CD4-positive, alpha-beta T cell treated with Interleukin-4 for 4 hours (primary cell): ENCODE measurements at places on chromosomes 5 and 9.

DNA sequence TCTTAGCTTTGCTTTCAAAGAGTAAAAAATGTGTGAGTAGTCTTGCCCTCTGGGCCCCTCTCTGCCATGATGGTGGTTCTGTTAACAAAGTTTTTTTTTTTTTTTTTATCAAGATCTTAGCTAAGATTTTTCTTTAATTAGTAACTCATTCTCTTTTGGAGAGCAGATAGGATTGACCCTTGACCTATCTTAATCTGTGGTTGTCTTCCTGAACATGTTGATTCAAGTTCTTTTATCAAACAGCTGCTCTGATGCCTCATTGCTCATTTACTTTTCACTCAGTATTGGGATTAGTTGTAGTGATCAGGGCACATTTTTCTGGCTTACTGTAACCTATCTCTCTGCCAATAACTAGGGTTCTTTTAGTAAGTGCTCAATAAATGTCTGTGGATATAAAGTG, 106.3 kb downstream of the PCSK5 start:
- no peak for DNase-seq

DNA sequence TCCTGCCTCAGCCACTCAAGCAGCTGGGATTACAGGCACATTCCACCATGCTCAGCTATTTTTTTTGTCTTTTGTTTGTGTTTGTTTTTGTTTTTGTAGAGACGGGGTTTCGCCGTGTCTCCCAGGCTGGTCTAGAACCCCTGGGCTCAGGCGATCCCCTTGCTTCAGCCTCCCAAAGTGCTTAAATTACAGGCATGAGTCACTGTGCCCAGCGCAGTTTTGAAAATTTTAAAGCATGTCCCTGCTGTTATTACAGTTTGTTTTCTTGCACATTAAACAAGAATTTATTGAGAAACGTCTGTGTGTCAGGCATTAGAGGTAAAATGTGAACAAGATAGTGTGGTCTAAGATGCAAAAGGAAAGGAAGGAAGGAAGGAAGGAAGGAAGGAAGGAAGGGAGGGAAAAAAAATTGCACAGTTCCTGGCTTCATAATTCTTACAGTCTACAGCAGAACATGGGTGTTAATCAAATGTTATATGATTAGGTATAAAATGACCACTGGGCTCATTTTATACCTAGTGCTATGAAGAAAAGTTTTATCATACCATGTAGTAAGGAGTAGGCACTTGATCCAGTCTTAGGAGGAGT, 205.4 kb downstream of the SNX18 start:
- no peak for DNase-seq

DNA sequence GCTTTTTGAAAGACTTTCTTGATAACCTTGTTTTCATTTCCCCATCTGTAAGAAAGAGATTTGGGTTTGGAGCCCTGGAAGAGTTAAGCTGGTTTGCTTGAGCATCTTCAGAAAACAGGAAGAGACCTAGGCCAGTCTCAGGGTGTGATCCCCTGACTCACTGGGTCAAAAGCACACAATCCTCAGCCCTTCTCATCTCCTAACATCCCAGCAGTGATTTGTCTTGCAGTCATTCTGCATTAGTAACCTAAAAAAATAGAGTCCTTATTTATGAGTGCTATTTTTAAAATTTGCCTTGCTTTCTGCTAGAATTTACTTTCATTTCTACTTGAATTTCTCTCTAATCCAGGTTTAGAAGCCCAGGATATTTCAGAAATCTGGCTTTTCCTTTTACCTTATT, 16.4 kb upstream of the ARSB start:
- no peak for DNase-seq

DNA sequence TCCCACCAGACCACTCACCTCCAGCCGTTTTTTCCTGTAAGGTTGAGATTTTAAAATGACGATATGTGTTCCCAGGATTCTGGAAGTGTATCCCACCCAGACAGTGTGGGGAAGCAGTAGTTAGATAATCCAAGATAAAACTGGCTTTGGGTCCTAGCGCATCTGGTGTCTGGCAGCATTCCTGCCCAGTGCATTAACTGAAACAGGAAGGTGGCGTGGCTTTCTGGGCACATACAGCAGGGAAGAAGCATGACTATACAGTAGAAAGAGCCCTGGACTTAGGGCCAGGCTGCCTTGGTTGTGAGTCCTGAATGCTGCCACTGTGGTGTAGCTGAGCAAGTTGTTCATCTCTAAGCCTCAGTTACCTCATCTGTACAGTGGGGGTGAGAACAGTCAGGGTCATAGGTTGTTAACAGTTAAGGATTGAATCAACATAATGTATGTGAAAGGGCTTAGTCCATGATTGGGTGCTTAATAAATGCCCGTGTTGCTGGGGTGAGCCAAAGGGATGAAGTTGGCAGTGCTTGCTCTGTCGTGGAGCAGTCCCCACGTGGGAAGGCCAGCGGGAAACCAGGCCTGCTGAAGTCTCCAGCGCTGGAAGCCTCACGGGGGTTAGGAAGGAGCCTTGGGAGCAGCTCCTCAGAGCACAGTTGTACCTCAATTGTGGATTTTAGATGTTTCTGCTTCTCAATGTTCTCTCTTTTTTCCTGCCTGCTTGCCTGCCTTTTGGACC, 18.0 kb downstream of the CLTA start:
- DNase-seq: no peak

GRCh38 chr5:128477944-128478343, 60.1 kb downstream of the FBN2 start:
- DNase-seq: no peak

- no peak for DNase-seq
Observed at GRCh38 chr5:39294736-39295135, 69.6 kb downstream of the C9 start.

GRCh38 chr5:178426326-178427130, 163.7 kb downstream of the COL23A1 start:
- no peak for DNase-seq

DNA sequence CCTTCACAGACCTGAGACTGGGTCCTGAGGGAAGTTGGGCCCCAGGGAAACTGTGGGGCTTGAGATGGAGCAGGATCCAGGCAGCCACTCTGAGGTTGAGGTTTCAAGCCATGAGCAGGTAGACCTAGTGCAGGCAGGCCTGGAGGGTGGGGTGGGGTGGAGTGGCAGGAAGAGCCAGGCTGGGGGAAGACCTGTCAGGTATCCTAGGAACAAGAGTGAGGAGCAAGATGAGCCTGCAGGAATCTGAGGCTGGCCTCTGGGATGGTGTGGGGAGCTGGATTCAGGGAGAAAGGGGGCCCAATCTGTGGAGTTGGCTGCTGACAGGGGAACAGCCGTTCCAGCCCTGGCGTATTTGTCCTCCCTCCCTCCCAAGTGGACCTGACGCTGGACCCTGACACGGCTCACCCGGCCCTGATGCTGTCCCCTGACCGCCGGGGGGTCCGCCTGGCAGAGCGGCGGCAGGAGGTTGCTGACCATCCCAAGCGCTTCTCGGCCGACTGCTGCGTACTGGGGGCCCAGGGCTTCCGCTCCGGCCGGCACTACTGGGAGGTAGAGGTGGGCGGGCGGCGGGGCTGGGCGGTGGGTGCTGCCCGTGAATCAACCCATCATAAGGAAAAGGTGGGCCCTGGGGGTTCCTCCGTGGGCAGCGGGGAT, 9.8 kb downstream of the RACK1 start:
- DNase-seq: no peak

GRCh38 chr5:137470111-137470920, 28.8 kb downstream of the SPOCK1 start:
- DNase-seq: no peak

GRCh38 chr5:29720954-29721353, 1472.5 kb upstream of the CDH6 start:
- DNase-seq: no peak

- no peak for DNase-seq
Observed at GRCh38 chr5:170403675-170404074, 14.5 kb upstream of the KCNMB1 start.

DNA sequence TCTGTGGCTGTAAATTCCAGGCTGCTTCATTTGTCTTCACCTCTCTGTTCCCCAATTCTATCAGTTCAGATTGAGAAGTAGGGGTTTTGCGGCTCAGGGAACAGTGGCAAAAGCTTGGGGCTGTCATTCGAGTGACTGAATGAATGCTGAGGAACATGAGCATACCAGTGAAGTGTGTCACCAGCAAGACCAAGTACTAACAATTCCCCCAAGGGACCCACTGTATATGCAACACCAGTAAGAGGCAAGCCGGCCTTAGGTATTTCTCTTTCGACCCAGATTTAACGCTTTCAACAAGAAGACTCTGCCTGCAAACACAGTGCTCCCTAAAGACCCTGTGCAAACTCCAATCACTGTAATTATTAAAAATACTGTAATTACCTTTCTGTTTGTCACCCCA, 25.8 kb downstream of the KLHL3 start:
- no peak for DNase-seq

GRCh38 chr5:103891151-103891550, 328.6 kb upstream of the NUDT12 start:
- DNase-seq: no peak

GRCh38 chr5:51271261-51271660, 112.0 kb upstream of the ISL1 start:
- no peak for DNase-seq

DNA sequence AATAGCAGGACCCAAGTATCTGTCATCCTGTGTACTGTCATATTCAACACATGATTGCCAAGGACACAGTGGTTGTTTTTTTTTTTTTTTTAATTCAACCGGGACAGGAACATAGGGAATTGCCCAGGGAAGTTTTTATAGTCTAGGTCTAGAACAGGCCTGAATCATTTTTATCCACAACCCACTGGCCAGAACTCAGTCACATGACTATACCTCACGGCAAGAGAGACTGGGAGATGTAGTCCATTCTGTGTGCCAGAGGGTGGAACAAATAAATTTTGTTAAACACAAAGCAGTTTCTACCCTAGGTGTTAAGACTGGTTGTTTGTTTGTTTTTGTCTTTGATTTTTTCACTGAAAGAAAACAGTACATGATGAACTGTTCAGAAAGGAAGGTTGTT, 105.8 kb upstream of the SMARCA2 start:
- DNase-seq: no peak

GRCh38 chr5:107496466-107496865, 174.3 kb downstream of the EFNA5 start:
- no peak for DNase-seq

- DNase-seq: no peak
Observed at GRCh38 chr9:30928045-30928444, 1456.4 kb upstream of the ACO1 start.
